Posterior cingulate gyrus (tissue), 11 donors: ENCODE measurements at places on chromosomes 5 and 9.

- no peak for DNase-seq
Observed at GRCh38 chr5:104937598-104937997, 1375.0 kb upstream of the NUDT12 start.

DNA sequence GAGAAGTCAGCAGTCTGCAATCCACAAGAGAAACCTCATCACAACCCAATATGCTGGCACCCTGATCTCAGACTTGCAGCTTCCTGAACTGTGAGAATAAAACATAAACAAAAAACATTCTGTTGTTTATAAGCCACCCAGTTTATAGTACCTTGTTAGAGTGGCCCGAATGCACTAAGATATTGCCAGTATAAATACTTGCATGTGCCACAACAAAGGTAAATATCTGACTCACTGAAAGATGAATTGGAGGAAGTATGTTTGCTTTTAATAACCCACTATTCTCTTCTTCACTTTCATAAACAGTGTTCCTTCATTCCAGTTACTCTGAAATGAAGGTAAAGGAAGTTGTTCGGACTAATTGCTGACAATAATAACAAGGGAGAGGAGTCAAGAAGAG is 1163.4 kb upstream of the CDH6 start:
- DNase-seq = no peak

DNA sequence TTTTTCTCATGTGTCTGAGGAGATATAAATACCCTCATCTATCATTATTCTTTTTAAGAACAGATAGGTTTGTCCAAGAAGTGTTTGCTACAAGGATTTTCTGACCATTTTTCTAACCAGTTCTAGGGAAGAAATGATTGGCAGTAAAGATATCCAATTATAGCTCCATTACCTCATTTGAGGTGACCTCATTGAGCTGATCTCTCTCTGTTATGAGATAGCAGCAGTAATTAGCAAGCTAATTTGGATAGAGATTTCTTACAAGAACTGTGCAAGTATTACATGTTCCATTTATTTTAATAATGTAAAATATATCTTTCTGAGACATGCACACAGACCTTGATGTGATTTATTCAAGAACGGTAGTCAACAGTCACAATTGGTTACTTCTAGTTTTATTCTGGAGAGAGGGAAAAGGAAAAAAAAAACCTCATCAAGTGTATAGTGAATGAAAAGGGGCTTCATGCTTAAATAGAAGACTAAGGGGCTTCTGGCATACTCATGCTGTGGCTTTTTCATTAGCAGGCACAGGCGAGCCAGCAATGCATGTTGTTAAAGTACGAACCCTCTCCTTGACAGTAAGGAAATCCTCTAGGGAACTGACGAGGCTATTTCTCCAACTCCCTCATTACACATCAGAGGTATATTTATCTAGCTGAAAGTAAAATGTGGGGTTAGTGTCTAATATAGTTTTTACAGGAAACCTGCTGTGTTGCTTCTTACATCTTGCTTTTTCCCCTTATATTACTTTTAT is 127.3 kb downstream of the NUDT12 start:
- no peak for DNase-seq

DNA sequence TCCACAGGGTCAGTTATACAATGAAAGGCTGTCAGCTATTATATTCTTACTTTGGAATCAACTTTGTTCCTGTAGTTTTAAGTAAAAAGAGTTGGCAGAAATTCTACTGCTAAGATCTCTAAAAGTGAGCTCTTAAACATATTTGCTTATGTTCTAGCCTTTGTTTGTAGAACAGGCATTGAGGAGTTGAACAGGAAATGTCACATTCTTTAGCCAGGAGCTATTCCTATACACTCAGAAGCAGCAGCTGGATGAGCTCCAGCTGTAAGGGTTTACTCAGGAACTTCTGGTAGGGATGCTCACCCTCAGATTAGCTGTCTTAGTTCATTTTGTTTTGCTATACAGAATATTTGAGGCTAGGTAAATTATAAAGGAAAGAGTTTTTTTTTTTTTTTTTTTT is 22.4 kb upstream of the SPINK14 start:
- no peak for DNase-seq

GRCh38 chr9:135355521-135356011 is 124.0 kb upstream of the PPP1R26 start:
- DNase-seq = no peak

GRCh38 chr9:31418419-31418818 is 966.0 kb upstream of the ACO1 start:
- DNase-seq = no peak

GRCh38 chr5:14733661-14734060 is 69.1 kb downstream of the OTULIN start:
- DNase-seq = no peak

DNA sequence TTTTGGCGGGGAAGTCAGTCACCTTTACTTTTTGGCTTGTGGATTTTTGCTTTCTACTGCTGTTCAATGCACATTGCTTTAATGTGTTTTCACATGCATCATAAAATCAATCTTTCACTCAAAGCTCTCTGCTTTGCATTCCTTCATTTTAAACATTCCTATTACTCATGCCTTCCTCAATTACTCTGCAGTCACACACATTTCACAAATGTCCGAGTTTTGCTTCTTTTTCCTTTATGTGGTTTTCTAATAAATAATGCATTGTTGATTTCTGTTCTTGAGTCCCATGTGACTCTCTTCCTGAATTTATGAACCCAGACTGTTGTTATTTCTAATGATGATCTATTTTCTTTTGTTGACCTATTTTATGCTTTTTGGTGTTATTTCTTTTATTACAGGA is 82.3 kb upstream of the EPB41L4B start:
- DNase-seq = no peak

GRCh38 chr9:109806506-109807115 is 26.6 kb downstream of the PALM2AKAP2 start:
- DNase-seq = no peak

GRCh38 chr9:97419309-97419867 is 7.5 kb downstream of the TDRD7 start:
- DNase-seq = no peak

- DNase-seq = no peak
Observed at GRCh38 chr5:41071975-41072374, 833 bp upstream of the MROH2B start.

GRCh38 chr5:90601468-90601867 is 42.9 kb downstream of the ADGRV1 start:
- DNase-seq = no peak

DNA sequence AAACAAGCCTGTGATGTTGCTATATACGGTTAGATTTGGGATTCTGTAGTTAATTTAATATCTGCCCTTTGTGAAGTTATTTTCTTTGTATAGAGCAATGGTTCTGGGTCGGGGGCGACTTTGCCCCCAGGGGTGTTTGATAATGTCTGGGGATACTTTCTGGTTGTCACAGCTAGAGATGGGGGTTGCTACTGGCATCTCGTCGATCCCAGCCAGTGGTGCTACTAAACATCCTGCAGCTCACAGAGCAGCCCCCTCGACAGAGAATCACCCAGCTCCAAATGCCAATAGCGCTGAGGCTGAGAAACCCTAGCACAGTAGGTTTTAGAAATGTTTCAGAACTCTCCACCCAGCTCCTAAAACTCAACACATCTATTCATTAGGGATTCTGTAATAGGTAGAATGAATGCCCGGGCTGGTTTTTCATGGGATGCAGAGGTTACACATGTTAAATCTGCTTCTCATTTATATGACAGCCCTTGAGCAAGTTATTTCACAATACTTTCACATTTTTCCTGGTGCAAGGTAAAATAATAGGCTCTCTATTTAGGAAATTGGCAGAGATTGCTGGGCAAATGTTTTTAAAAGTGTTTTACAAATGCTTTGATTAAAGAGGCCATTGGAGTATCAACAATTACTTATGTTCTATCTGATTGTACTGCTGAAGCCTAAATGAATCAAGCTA is 75.2 kb upstream of the CTSL start:
- DNase-seq = no peak

GRCh38 chr9:6219040-6219439 is 3.4 kb downstream of the IL33 start:
- no peak for DNase-seq

DNA sequence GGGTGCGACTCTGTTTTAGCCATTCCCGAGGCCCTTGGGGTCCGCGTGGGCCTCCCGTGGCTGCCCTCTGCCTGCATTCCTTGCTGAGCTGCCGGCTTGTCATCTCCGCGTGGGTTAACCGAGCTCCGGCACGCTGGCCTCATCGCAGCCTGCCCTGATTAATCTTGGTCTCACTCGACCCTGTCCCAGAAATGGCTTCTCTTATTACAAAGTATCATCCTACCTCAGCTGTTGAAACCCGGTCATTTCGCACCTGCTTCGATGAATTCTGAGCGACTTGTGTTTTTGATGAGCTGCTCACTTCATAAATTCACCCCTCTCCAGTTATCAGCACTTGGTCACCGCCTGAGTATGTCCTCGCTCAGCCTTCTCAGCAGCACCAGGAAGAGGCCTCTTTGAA is 123.5 kb upstream of the EGFLAM start:
- DNase-seq = no peak

DNA sequence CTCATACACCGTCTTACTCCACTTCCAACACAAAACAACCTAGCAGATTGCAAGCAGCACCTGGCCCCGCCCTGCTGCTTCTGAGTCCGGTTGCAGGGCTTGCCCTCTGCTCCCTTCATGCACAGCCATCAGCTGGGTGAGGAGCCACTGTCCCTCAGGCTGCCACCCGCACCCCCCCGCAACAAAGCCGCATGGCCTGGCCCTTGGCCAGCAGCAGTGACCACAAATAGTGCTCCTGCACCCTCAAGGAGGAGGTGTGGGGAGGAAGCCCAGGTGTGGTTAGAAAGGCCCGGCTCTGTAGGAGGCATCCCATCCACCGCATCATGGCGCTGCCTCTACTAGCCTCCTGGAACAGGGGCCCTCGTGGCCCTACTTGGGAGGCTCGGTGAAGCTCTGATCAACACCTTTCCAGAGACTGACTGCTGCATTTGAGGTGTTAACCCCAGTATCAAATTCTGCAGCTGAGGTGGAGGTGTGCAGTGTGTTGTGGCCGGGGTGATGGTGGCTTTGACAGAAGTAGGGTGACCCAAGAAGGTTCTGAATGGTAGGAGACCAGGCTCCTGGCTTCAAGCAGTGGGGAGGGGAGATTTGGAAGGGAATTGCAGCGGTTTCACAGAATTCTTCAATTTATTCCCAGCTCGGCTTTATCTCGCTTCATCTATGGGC is 52.7 kb downstream of the WNK2 start:
- no peak for DNase-seq

DNA sequence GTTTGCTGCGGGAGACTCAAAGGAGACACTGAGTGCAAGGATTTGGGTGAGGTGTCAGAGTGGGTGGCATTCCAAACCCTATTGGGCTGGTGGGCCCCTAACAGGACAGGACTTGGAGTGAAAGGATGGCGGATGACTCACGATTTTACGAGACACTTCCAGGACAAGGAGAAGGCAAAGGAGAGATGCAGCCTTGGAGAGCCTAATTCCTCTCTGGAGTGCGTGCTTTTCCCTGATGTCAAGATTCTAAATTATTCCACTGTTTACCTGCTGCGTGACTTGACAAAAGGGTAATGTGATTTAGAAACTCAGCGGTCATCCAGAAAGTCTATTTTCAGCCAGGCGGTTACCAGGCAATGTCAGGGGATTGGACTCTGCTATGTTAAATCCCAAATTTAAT is 41.6 kb upstream of the CD180 start:
- DNase-seq = no peak

DNA sequence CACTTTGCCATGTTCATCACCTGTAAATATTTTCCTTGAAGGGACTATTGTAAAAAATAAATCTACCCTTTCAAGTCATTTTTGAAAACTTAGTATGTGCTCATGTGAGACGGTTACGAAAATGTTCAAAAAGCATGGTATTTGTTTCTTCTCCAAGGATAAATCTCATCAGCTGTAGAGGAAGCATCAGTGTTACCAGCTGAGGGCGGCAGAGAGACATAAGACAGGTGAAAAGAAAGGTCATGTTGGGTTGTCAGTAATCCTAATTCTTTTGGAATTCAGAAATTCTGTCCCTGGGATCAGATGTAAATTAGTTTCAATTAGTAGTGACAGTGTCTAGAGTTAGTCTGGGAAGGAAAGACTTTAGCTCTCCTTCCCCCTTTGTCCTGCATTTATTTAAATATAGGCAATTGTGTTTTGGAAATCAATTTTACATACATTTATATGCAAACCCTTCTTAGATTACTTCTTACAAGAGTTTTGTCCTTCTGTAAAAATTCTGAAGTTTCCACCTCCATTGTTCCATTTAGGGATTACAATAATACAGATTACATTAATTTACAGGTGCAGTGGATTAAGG is 791.9 kb upstream of the CDH6 start:
- no peak for DNase-seq

DNA sequence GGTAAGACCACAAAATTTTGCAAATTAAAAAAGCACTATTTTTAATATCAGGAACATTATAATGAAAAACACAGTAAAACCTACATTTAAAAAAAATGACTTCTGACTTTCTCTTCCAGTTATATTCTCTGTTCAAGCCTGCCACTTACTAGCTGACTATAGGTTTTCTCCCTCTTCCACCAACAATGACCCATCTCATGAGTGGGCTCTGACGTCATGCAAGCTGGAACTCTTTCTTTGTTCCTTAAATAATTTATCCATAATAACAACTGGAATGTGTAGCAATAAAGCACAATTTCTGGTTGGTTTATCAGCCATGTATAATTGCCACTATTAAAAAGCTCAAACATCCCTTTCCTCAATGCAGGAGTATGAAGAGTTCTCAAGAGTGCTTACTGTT is 378.1 kb upstream of the FAM174A start:
- no peak for DNase-seq

DNA sequence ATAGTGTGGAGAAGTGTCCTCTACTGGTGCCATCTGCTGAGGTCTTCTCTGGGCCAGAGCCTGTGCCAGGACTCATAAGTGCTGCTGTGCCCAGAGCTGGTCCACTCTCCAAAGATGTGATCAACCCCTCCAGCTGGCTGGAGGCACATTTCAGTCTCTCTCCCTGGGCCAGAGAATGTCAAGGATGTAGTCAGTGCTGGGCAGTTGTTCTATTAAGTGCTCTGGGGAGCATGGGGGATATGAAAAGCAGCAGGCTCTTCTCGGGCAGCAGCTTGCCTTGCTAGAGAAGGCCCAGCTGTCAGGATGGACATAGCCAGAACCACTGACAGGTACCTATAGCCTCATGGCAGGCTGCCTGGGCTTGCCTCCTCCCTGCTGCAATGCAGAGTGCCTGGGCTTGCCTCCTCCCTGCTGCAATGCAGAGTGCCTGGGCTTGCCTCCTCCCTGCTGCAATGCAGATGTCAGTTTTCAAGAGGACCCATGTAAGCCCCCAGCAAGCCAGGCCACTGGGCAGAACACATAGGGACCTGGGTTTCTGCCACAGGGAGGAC is 157.2 kb upstream of the PANK3 start:
- DNase-seq = no peak

DNA sequence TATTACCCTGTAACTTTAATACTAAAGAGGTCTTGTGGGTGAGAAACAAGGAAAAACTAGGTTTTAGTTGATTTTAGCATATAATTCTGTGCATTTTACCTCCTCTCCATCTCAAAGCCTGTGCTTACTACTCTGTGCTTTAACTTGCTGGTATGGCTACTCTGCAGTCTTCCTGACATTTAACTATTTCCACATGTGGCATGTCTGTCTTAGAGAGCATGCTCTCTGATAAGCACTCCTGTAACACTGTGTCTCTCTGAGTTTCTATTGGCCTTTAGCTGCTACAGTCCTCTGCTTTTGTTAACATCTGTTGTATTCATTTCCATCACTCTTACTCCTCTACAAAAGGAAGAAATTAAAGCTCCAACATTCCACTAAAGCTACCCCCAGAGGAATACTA is 418.3 kb downstream of the RAB3C start:
- DNase-seq = no peak
